ENCODE measurements at places on chromosomes 7 and 10. TPM values are rescaled to one million over a fixed set of nuclear protein-coding genes. Genes with fewer than 3 reads are reported as not detected.

SORCS1 gene
- 0.40 TPM for total RNA-seq

HGF gene
- total RNA-seq: not detected

PNLIPRP1 gene
- not detected for total RNA-seq

ADARB2 gene
- not detected for total RNA-seq

LIPN gene
- not detected for total RNA-seq

LAMB1 gene
- 53.6 TPM for total RNA-seq

MARVELD1 gene
- total RNA-seq: 40.5 TPM

OR2A5 gene
- not detected for total RNA-seq

OAT gene
- total RNA-seq: 105 TPM

CARD11 gene
- 0.17 TPM for total RNA-seq

OR9A2 gene
- total RNA-seq: not detected

DNAJB9 gene
- 25.4 TPM for total RNA-seq

PTF1A gene
- not detected for total RNA-seq

WNT8B gene
- not detected for total RNA-seq

WIPF3 gene
- total RNA-seq: not detected

DENND2A gene
- 1.8 TPM for total RNA-seq

MCU gene
- 26.7 TPM for total RNA-seq

SEMA3E gene
- not detected for total RNA-seq

LRRC17 gene
- 20.8 TPM for total RNA-seq

PSD gene
- 1.3 TPM for total RNA-seq

XRCC2 gene
- 10.5 TPM for total RNA-seq

INTS15 gene
- total RNA-seq: 38.1 TPM

PITRM1 gene
- 84.7 TPM for total RNA-seq

AOAH gene
- total RNA-seq: 1.4 TPM

EEPD1 gene
- total RNA-seq: 6.2 TPM

BAMBI gene
- total RNA-seq: 5.2 TPM

C7orf33 gene
- not detected for total RNA-seq

ZNF248 gene
- 5.5 TPM for total RNA-seq

MMP21 gene
- total RNA-seq: not detected

GPRIN2 gene
- total RNA-seq: not detected

AZGP1 gene
- total RNA-seq: not detected

TMEM236 gene
- not detected for total RNA-seq

LIPJ gene
- not detected for total RNA-seq

SLC13A4 gene
- not detected for total RNA-seq

RNF32 gene
- total RNA-seq: 1.7 TPM

NPC1L1 gene
- not detected for total RNA-seq

FBXL13 gene
- 0.56 TPM for total RNA-seq

PNLIPRP2 gene
- total RNA-seq: not detected

HOXA13 gene
- 0.70 TPM for total RNA-seq

WEE2 gene
- total RNA-seq: 0.03 TPM

ASZ1 gene
- not detected for total RNA-seq

EN2 gene
- total RNA-seq: not detected

ZNF92 gene
- total RNA-seq: 7.0 TPM

RADIL gene
- 0.57 TPM for total RNA-seq

TFPI2 gene
- total RNA-seq: not detected

ADRB1 gene
- total RNA-seq: 0.06 TPM

PSMC2 gene
- total RNA-seq: 211 TPM

TBRG4 gene
- total RNA-seq: 157 TPM

PCBD1 gene
- 11.8 TPM for total RNA-seq

EMX2 gene
- total RNA-seq: 0.08 TPM

GBX1 gene
- not detected for total RNA-seq
